ENCODE measurements at places on chromosomes 1 and 21. TPM values are rescaled to one million over a fixed set of nuclear protein-coding genes. Genes with fewer than 3 reads are reported as not detected.

DNA sequence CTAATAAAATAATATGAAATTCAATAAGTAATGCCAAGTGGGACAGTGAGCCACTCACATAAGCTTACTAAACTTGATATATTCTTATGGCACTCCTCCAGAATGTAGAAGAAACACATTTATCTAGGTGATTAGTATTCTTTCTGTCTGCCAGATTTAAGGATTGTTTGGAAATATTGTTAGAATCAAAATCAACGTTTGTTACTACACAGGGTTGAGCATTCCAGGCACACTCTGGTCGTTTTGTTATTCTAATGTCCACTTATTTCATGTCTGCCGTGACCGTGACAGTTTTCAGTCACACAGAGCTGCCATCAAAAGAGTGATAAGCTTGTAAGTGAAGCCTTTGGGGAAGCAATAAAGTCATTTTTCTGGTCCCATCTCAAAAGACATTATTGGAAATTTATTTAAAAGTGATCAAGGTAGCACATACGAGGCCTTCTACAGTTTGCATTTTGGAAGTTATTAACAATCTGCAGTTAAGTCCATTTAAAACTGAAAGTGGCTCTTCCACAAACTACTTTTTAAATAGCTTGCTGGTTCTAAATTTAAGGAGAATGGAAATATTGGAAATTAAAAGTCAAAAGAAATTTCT lies 38.0 kb downstream of the NFIA start:
- no peak for DNase-seq

DNA sequence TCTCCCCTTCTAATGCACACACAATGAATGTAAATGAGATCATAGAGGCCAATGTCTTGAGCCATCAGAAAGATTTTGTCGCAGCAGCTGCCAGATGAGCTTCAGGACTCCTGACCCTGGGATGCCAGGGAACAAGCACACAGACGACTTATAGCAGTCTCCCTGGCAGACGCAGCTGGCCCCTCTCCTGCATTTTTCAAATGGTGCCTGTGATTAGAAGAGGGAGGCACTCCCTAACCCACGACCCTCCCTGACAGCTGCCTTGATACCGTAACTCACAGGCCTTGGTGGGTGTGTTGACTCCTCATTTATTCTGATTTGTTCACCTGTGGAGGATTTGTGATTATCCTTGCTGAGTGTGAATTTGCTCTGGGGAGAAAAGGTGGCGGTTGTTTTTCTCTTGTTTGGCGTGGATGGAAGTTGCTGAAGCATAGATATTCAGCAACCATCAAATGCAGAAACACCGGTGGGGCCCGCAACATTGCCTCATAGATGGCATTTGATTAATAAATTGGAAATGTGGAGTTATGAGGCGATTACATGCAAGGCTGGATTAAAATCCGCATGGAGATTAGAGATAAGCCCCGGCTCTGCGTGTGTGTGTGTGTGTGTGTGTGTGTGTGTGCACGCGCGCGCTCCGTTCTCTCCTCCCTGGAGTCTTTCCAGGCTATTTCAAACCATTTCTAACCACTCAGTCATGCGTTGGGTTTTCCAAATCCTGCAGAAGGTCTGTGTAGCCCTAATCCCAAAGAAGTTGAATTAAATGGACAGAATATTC lies 2.1 kb upstream of the RD3 start:
- no peak for DNase-seq

DNA sequence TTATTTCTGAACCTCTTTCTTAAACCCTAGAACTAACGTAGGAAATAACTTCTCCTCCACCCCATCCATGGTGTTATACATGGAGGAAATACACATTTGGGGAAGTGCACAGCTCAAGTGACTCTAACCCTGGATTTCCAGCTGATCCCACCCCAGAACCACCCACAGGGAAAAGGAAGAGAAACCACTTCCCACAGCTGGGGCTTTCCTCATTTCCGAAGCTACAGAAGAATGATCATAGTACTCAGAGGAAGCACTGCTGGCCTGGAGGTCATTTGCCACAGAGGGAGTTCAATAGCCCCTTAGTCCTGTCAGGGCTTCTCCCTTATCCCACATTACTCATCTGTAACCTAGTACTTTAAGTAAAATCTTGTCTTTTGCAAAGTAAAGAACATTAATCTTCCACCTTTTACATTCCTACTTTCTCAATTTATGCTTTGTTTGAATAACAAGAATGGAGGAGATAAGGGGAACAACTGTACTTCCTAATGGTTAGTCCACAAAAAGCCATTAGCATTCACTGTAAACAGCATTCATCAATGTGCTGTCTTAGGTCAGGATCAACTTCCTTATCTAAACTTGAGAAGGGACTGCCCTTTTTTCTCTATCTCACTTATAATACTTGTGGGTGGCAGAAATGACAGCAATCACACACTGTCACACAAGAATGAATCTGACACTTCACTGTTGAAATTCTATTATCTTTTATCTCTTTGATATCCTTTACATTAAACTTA lies 63.0 kb upstream of the RGS1 start:
- no peak for DNase-seq

GRCh38 chr1:41856151-41856943 lies 62.4 kb downstream of the HIVEP3 start:
- no peak for DNase-seq

DNA sequence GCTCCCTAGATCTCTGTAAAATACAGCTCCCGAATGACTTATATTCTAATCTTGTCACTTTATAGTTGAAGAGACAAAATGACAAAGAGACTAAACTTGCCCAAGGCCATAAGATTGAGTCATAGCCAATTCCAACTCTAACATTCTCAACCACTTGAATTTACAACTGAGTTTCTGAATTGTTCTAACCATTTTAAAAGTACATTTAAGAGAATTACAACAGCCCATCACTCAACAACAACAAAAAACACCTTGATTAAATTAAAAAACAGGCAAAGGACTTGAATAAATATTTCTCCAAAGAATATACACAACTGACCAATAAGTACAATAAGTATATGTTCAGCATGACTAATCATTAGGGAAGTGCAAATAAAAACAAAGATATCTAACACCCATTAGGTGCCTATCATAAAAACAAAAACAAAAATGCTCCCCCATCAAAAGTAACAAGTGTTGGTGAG lies 8.7 kb upstream of the ADCY10 start:
- DNase-seq: no peak

DNA sequence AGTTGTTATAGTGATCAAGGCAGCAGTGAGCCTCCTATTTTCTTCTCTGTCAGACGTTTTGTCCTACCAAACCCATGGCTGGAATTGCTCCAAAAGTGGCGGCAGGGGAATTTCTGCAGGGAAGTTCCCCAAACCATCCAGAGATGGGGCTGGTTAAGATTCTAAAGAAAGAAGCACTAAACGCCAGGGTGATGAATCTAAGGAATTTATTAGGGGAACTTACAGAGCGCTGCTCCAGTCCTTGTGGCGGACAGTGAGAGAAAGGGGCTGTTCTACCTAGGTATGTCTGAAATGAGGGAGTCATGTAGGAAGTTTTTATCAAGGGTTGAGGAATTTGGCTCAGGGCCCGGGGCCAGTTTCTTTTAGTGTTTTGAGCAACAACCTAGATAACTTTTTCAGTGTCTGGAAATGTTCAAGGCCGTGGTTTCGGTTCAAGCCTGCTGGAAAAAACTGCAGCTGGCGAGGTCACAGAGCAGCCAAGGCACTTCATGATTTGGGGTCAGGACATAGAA lies 222.4 kb upstream of the B3GALT2 start:
- DNase-seq: no peak

Gene MEX3A
- 21.8 TPM for polyA plus RNA-seq

Gene FAAH
- polyA plus RNA-seq: 20.1 TPM

Gene RIPPLY3
- 0.11 TPM for polyA plus RNA-seq

Gene MROH7
- polyA plus RNA-seq: 6.0 TPM

Gene BSND
- polyA plus RNA-seq: 0.04 TPM

Gene CD1B
- not detected for polyA plus RNA-seq

Gene TAL1
- 3.3 TPM for polyA plus RNA-seq

Gene KRTAP12-1
- not detected for polyA plus RNA-seq

Gene TMEM51
- 9.9 TPM for polyA plus RNA-seq

Data from forelimb muscle (tissue), 1 donor.